ENCODE measurements at places on chromosomes 13 and 19. TPM values are rescaled to one million over a fixed set of nuclear protein-coding genes. Genes with fewer than 3 reads are reported as not detected.
A peak's percentile ranks its signal among the peaks of the same experiment; 100 is the strongest.

DNA sequence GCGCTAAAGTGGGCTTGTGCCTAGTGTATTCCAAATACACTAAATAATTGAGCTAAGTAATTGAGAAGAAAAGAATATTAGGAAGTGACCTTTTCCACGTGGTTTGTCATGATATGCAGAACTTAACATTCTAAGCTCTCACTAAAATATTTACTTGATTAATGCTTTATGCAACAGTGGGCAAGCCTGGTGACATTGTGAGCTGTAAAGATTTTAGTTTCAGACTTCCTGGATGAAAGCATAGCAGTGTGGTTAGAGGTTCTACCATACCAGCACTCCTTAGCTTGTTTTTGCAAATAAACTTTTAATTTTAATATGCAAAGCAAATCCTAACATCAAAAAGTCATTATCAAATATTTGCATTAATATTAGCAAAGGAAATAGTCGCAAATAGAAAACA is 1065.1 kb upstream of the SPRY2 start:
- no peak for DNase-seq

The SULT2A1 gene
- total RNA-seq, result not detected

DNA sequence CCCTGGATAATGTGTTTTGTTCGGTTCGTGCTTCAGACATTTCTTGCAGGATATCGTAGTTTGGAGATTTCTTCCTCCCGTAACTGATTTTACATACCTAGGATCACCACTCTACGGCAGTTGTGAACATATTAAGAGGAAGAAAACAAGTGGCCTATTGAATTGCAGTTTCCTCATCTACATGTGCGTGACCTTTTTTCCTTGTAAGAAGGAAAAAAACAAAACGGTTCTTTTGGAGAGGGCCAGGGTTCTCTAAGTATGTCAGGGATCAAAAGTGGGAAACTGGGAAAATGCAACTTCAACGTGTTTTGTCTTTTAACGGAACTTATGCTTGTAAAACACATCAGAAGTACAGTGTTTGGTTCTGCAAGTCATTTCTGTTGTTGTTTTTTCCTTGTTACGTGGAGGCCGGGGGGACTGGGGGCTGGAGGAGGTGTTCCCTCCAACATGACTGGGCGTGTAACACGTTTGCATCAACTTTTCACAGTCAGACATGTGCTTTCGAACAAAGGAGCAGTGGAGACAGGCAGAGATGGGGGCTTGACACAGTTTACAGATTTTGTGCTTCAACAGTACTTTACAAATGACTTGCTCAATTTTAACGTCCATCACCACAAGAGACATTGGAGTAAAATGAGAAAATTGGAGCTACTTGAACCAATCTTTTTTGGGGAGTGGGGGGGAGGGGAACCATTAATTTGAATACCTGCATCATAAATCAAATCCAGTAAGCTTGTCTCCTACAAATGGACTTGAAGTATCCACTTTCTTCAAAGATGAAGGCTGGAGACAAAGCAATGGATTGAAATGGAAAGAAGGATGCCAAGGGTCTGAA is 3.8 kb downstream of the ZC3H4 start:
- no peak for DNase-seq

GRCh38 chr19:4870025-4870700 is 2.7 kb upstream of the PLIN3 start:
- peak; percentile 96 for DNase-seq

The OR4F17 gene
- total RNA-seq, result not detected

The OR10H1 gene
- not detected for total RNA-seq

DNA sequence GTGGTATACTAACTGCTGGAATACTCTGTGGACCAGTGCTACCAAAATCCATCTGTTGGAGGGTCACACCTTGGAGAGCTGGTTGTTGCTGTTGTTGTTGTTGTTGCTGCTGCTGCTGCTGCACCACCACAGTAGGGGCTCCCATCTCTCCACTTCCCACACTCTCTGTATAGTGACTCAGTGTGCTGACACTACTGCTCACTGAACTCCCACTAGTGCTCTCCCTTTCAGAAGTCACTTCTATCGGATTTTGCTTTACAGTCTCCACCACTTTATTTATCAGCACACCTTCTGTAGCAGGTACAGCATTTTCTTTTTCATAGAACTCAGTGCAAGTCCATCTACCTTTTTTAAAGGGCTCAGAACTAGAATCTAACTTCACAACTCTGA is 1.7 kb downstream of the TSC22D1 start:
- peak; percentile 14 for DNase-seq

DNA sequence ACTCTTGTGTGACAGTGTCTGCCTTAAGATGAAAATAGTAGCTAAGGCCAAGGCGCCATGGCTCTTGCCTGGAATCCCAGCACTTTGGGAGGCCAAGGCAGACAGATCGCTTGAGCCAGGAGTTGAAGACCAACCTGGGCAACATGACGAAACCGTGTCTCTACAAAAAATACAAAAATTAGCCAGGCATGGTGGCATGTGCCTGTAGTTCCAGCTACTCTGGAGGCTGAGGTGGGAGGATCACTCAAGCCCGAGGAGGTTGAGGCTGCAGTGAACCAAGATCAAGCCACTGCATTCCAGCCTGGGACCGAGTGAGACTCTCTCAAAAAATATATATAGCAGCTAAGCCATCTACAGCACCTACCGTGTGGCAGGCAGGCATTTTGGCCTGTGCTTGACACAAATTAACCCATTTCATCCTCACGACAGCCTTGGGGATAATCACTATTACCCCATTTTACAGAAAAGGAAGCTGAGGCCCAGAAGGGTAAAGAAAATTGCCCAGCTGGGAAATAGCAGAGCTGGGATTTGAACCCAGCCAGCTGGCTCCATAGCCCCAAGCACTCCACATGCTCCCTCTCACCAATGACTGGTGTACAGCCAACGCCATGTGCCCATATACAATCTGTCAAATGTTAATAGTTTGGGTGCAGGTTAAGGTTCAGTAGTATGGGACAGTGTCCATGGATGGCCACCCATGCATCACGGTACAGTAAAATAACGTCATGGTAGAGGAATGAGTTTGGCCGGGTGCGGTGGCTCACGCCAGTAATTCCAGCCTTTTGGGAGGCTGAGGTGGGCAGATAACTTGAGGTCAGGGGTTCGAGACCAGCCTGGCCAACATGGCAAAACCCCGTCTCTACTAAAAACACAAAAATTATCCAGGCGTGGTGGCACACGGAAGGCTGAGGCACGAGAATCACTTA is 3.1 kb downstream of the SLC1A5 start:
- peak; percentile 23 for DNase-seq

The CNN1 gene
- 9.3 TPM for total RNA-seq

DNA sequence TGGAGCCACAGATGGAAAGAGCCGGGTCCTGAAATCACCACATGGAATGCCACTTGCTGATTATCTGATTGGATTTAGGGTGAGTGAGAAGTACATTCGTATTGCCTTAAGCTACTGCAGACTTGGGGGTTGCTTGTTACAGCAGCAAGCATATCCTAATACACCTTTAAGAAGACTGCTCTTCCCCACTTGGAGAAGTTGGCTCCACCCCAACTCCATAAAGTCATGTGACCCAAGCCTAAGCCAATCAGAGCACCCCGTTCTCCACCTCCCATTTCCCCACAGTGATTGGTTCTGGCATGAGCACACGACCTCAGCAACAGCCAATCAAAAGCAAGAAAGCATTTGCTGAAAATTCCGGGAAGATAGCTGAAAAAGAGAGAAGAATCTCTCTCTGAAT is 23.1 kb downstream of the CACNA1A start:
- no peak for DNase-seq

DNA sequence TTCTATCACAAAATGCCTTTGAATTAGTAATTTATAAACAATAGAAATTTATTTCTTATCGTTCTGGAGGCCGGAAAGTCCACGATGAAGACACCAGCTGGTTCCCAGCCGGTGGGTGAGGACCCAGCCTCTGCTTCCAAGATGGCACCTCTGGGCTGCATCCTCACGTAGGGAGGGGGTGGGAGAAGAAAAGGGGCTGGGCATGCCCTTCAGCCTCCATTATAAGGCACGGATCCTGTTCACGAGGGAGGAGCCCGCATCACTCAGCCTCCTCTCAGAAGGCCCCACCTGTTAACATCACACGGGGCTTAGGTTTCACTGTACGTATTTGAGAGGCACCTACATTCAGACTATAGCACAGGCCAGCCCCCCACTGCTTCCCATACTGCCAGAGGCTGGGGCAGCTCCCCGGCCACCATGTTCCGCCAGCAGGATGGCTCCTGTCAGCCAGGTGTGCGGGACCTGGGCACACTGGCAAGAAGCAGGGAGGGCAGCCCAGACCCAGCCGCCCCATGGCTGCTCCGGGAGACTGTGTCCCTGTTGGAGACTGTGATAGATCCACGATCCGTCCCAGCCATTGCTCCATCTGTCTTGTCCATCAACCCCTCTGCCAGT is 131.6 kb downstream of the SOX1 start:
- no peak for DNase-seq

- no peak for DNase-seq
These were observed 517 bp upstream of the LTBP4 start for GRCh38 chr19:40600570-40601133.

Data from Daoy (cell line).